ENCODE measurements at places on chromosomes 5 and 9.

- DNase-seq: no peak
Observed at GRCh38 chr9:33297432-33297831, 7.1 kb downstream of the NFX1 start.

DNA sequence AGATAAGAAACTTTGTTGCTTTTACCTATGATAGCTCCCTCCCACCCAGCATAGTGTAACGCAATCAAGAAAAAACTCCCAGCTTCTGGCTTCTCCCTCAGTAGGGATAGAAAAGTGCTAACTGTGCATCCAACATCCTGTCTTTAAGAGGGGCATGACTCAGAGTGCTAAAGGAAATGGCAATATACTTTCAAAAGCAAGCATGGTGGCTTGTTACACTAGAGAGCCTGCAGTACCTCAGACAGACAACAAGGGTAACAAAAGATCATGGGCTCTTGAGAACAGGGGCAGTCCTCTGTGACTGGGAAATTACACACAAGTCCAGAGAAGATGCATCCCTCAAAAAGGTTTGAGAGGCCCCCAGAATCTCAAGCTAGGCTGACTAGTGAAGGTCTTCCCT, 37.8 kb downstream of the PRELID2 start:
- no peak for DNase-seq

- no peak for DNase-seq
Observed at GRCh38 chr5:95709967-95710650, 21.0 kb upstream of the RHOBTB3 start.

DNA sequence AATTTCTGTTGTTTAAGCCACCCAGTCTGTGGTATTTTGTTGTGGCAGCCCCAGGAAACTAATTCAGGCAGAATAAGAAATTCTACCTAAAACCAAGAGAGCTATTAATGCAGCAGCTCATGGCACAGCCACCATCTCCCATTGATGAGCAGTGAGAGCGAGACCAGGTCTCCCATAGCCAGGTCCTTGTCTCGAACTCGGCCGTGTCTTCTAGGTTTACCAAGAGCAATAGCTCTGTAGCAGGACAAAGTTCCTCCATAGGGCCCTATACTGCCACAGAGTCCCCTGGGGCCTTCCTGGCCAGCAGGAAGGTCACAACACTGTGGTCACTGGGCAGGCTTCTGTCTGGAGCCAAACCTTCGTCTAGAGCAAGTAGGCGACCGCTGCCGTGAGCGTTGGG, 34.5 kb upstream of the TJP2 start:
- DNase-seq: no peak

DNA sequence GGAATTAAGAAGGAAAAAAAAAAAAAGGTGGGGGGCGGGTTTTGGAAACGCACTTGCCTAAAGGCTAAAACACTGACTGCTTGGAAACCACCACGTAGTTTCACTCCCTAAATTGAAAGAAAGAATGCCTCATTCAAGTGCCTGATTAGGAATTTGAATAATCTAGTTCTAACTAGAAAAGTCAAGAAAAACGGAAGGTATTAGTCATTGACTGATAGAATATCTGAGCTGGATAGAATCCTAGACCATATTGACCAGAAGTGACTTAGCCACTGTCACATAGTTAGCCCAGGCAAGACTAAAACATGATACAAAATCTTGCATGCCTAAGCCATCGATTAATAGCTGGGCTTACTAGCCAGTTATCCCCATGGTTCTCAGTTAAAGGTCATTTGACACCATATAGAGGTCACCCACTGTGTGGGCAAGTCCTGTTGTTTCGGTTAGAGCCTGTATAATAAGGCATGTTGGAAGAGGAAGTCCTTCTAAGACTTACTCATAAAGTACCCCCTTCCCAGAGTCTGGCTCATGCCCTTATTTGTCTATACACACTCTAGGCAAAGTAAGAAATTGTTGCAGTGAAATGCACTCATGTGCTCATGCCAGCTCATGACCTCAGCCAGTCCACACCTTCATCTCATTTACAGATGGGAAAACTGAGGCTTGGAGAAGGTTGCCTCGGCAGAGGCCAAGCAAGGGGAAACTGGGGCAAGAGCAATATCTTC, 40.2 kb downstream of the SH3RF2 start:
- no peak for DNase-seq

GRCh38 chr9:6382681-6383080, 30.3 kb upstream of the UHRF2 start:
- no peak for DNase-seq

All from cortex of kidney (tissue), 1 donor.